ENCODE measurements at places on chromosomes 11 and 22. TPM values are rescaled to one million over a fixed set of nuclear protein-coding genes. Genes with fewer than 3 reads are reported as not detected.
A peak's percentile ranks its signal among the peaks of the same experiment; 100 is the strongest.

Gene OR2AG2
- total RNA-seq, result under 0.01 TPM

Gene OR4D5
- not detected for total RNA-seq

GRCh38 chr11:46278387-46279125, 1.1 kb downstream of the CREB3L1 start:
- DNase-seq, result no peak

DNA sequence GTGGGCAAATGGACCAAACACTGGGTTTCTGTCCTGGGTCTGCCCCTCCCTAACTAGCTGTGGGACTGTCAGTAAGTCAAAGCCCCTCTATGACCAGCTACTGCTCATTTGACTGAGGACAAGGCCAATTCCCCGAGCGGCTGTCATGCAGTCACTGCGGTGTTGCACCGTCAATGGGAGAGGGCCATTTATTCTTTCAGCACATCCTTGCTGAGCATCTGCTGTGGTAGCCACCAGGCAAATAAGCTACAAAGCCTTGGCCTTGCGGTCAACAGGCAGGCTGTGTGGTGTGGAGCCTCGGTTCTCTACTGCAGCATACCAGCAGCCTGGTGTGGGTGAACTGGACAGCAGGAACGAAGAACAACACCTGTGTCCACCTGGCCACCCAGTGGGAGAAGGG, 25.8 kb upstream of the SERPIND1 start:
- no peak for DNase-seq

Gene MMP26
- not detected for total RNA-seq

GRCh38 chr11:2527621-2528291, 82.9 kb downstream of the KCNQ1 start:
- DNase-seq, result no peak

GRCh38 chr11:68398995-68399851, 61.3 kb upstream of the PPP6R3 start:
- DNase-seq, result no peak

Gene MS4A12
- total RNA-seq, result not detected

DNA sequence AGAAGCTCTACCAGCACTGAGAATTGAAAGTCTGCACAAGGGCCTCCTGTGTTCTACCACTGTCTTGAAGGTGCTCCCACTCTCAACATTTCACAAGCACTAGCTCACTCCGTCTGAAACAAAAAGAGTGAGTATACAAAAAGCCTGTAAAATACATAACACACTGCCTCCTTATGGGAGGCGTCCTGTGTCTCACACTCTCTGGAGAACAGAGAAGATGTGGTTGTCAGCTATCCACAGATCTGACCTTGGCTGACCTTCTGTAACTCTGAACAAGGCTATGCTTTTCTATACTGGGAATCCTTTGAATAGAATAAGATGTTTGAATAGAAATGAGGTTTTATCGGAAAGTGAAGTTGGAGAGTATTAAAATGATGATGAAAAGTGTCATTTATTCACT, 171.3 kb upstream of the TMEM45B start:
- DNase-seq, result no peak

Gene OOSP4B
- total RNA-seq, result not detected

GRCh38 chr11:124900464-124900863, 2.8 kb upstream of the ROBO4 start:
- peak; percentile 85 for DNase-seq

- no peak for DNase-seq
Observed at GRCh38 chr11:44167046-44167445, 71.6 kb downstream of the EXT2 start.

- peak; percentile 93 for DNase-seq
Observed at GRCh38 chr11:12411806-12412727, 34.7 kb downstream of the PARVA start.

Gene SCN3B
- 0.64 TPM for total RNA-seq

All from bronchial epithelial cell (primary cell).